ENCODE measurements at places on chromosomes 2 and 18. TPM values are rescaled to one million over a fixed set of nuclear protein-coding genes. Genes with fewer than 3 reads are reported as not detected.

DNA sequence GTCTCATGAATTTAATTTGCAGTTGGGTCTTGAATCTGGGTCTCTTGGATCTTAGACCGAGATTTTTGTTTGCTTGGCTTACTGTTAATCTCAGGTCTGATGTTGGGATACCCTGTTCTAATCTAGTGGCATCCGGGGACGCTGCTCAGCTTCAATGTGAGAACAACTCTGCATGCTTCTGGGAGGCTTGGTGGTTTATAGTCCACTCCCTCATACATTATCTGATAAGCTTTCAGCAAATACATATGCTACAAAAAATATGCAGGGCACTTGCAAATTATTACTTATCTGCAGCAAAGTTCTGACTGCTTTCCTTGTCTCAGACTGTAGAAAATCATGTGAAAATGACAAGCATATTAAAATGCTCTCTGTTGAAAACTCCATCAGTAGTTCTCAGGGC is 39.4 kb downstream of the RNF144A start:
- no peak for DNase-seq

DNA sequence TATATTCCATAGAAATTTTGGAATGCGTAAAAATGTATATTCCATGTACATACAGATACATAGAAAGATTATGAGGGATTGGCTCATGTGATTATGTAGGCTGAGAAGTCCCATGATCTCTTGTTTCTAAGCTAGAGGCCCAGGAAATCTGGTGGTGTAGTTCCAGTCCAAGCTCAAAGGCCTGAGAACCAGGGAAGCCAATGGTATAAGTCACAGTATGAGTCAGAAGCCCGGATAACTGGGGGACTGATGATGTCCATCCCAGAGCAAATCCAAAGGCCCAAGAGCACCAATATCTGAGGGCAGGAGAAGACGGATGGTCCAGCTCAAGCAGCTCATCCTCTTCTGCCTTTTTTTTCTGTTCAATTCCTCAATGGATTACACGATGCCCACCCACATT is 385.0 kb upstream of the KLHL29 start:
- no peak for DNase-seq

- DNase-seq, result no peak
These were observed 57.4 kb downstream of the CELF4 start for GRCh38 chr18:37508207-37508606.

GRCh38 chr2:121241466-121241865 is 43.5 kb downstream of the TFCP2L1 start:
- no peak for DNase-seq

DNA sequence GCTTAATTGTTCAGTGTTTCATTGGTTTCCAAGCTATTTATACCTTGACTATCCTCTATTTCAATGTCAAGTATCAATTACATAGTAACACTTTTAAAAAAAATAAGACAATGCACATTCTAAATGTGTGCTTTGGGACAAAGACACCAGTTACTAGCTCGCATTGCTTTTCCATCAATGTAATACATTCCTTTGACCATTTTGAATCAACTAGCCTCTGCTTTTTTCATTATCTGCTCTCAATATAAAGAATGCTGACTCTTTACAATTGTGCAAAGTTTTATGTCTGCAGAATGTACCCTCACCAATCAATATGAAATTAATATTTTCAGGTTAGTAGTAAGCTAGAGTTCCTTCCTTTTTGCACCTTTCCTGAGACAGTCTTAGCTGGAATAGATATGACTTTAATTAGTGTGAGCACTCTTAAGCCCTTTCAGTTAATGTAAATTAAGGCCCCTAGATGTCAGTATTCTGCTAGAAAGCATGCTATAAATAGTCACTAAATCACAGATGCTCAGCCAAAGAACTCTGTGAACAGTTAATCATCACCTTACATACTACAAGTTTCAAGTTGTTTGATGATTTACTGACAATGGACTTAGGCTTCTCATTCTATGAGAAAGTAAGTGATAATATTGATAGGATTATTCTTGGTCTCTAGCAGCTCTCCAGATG is 413.6 kb downstream of the PTH2R start:
- no peak for DNase-seq

DNA sequence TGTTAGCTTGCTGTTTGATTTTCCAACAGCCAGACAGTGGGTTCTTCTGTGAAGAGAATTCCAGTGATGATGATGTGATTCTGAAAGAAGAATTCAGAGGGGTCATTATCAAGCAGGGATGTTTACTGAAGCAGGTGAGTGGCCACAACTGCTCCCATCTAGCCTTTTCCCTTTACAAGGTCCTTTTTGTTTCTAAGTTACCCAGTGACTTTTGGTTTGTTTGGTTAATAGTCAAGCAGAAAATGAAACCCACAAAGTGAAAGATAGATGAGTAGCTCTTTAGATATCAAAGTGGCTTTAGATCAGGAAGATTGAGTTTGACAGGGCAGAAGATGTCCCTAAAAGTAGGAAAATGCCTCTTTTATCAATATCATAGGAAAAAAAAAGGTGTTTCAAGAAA is 23.3 kb downstream of the PLEK start:
- no peak for DNase-seq

DNA sequence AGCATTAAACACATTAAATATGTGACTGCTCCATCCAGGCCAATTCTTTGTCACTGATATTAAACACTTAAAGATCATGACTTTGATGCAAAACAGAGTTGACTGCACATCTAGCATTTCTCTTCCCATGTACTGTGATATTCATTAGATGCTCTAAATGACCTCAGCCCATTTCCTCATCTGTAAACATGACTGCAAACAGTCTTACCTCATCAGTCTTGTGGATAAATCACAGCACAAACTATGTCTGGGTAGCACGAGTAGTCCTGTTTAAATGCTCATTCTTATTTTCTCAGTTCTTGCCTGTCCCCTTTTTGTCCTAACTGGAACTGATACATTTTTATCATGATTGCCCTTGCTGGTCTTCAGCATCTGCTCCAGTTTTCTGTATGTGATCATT is 1974.8 kb upstream of the LRRTM1 start:
- DNase-seq, result no peak

GRCh38 chr2:189959450-189959849 is 103.1 kb downstream of the MSTN start:
- DNase-seq, result no peak

DNA sequence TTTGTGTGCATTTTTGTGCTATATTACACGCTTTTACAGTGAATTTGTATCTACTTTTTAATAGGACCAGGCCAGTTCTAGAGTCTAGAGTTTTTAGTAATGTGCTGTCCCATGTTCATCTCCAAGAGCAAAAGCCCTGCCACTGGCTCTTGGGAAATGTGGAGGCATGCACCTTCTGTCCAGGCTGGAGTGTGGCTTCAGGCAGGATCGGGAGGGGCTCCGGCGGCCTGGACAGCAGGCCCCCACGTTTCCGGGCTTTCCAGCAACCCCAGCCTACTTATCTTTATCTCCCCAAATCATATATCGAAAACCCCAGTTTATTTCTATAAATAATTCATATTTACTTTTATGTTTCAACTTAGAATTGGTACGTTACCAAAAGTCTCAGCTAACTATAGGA is 78.2 kb downstream of the SNTG2 start:
- no peak for DNase-seq

DNA sequence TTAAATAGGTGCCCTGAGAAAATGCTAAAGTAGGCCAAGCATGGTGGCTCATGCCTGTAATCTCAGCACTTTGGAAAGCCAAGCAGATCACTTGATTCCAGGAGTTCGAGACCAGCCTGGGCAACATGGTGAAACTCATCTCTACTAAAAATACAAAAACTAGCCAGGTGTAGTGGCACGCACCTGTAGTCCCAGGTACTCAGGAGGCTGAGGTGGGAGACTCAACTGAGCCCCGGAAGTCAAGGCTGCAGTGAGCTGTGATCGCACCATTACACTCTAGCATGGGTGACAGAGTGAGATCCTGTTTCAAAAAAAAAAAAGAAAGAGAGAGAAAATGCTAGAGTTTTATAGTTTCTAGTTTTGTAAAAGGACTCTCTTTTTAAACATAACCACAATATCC is 12.0 kb downstream of the ANKRD44 start:
- DNase-seq, result no peak

The NEB gene
- 0.48 TPM for total RNA-seq

The PAX8 gene
- 0.69 TPM for total RNA-seq

The REG1B gene
- total RNA-seq, result not detected

Measured in activated CD4-positive, alpha-beta T cell treated with anti-CD3 and anti-CD28 coated beads, Interleukin-2, amount 10 ng/mL, durations not matched to agents 7 days and 5 days (primary cell).